ENCODE measurements at places on chromosomes 11 and 22. TPM values are rescaled to one million over a fixed set of nuclear protein-coding genes. Genes with fewer than 3 reads are reported as not detected.
A peak's percentile ranks its signal among the peaks of the same experiment; 100 is the strongest.

DNA sequence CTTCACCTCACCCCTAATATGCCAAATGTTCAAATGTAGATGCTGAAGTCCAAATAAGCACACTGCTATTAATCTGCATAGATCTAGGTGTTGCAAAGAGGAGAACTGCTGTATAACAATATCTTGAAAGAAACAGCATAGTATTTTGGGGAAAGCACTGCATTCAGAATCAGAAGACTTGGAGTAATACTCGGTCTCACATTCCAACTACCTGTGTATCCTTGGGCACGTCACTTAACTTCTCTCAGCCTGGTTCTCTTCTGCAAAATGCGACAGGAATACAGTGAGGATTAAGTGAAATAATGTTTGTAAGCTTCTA, 332 bp upstream of the HMGXB4 start:
- H3K27me3 ChIP-seq: no peaks in the 10 kb centered on the region
- no peaks in the 10 kb centered on the region for H3K36me3 ChIP-seq
- no peak for DNase-seq
- H3K4me1 ChIP-seq: peaks cover 5% of the 10 kb centered on the region
- H3K4me3 ChIP-seq: peak overlapping the region; percentile 89

GRCh38 chr11:86888164-86889000, 66.8 kb downstream of the FZD4 start:
- no peak overlapping the region for H3K4me3 ChIP-seq
- no peaks in the 10 kb centered on the region for H3K36me3 ChIP-seq
- H3K27me3 ChIP-seq: no peaks in the 10 kb centered on the region
- H3K4me1 ChIP-seq: peaks cover 13% of the 10 kb centered on the region

DNA sequence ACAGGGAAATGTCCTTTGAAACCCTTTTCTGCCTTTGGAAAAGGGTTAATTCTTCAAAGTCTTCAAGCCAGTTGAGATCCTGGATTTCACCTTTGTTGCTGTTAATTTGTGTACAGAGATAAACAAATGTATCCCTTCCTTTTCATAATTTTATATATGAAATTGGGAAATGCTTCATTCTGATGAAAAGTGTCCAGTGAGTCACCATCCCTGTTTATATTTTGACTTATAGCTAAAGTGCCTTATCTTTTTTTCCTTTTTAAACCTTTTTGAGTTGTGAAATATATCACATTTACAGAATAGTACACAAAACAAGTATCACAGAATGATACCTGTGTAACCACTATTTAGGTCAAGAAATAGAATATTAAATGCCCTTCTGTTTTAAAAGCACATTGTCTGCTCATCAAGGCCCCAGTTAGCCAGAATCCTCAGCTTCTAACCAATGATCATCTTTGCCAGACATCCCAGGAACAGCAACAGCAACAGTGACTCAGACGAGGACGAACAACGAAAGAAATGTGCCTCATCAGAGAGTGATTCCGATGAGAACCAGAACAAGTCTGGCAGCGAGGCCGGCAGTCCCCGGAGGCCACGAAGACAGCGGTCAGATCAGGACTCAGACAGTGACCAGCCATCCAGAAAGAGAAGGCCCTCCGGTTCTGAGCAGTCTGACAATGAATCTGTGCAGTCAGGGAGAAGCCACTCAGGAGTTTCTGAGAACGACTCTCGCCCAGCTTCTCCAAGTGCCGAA, 27.3 kb downstream of the CTR9 start:
- peaks cover 30% of the 10 kb centered on the region for H3K36me3 ChIP-seq
- peak overlapping the region; percentile 97 for H3K27ac ChIP-seq
- peak; percentile 99 for DNase-seq
- peaks cover 29% of the 10 kb centered on the region for H3K4me1 ChIP-seq

GRCh38 chr11:31355817-31356216, 13.7 kb downstream of the DCDC1 start:
- no peak overlapping the region for H3K4me3 ChIP-seq
- H3K27ac ChIP-seq: no peak overlapping the region
- no peaks in the 10 kb centered on the region for H3K4me1 ChIP-seq
- H3K27me3 ChIP-seq: no peaks in the 10 kb centered on the region
- DNase-seq: no peak

The SNX15 gene
- 17.5 TPM for total RNA-seq

DNA sequence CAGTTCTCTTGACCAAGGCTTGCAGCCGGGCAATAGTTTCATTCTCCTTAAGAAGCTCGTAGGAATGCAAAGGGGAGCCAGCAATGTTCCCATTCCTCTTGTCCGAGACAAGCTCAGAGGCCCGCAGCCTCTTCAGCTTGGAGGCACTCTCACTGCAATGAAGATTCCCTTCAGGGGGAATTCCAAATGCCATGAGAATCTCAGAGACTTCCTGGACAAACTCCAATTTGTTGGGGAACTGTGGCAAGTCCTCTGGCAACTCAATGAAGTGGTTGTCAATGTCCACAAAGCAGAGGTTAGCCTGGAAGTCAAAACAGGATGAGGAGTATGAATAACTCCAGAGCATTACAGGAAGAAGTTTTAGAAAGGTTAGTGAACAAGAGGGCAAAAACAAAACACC, 84.4 kb downstream of the DENND5A start:
- peak; percentile 47 for DNase-seq
- H3K4me1 ChIP-seq: peaks cover 18% of the 10 kb centered on the region
- peak overlapping the region; percentile 32 for H3K27ac ChIP-seq
- H3K27me3 ChIP-seq: no peaks in the 10 kb centered on the region
- H3K4me3 ChIP-seq: no peak overlapping the region

- H3K27ac ChIP-seq: no peak overlapping the region
- DNase-seq: no peak
These were observed 2.7 kb upstream of the GSTT4 start for GRCh38 chr22:24008022-24008283.

GRCh38 chr11:134558258-134558835, 146.3 kb upstream of the B3GAT1 start:
- H3K27ac ChIP-seq: no peak overlapping the region
- H3K27me3 ChIP-seq: no peaks in the 10 kb centered on the region
- no peak for DNase-seq
- H3K4me1 ChIP-seq: no peaks in the 10 kb centered on the region
- H3K36me3 ChIP-seq: no peaks in the 10 kb centered on the region
- no peak overlapping the region for H3K4me3 ChIP-seq

- no peak overlapping the region for H3K27ac ChIP-seq
- no peaks in the 10 kb centered on the region for H3K27me3 ChIP-seq
- 0 out of 2 replicates have a peak, but pooled peaks cover 2% of the 10 kb centered on the region for H3K36me3 ChIP-seq
- peaks cover 19% of the 10 kb centered on the region for H3K4me1 ChIP-seq
These were observed 5.6 kb downstream of the DDX10 start for GRCh38 chr11:108670451-108670850.

The OR52E5 gene
- not detected for total RNA-seq

GRCh38 chr11:6864438-6864837, 1.6 kb downstream of the OR10A2 start:
- no peaks in the 10 kb centered on the region for H3K4me1 ChIP-seq
- H3K27me3 ChIP-seq: no peaks in the 10 kb centered on the region
- no peak overlapping the region for H3K27ac ChIP-seq
- peak; percentile 53 for DNase-seq
- H3K4me3 ChIP-seq: no peak overlapping the region

The SLC22A12 gene
- not detected for total RNA-seq

DNA sequence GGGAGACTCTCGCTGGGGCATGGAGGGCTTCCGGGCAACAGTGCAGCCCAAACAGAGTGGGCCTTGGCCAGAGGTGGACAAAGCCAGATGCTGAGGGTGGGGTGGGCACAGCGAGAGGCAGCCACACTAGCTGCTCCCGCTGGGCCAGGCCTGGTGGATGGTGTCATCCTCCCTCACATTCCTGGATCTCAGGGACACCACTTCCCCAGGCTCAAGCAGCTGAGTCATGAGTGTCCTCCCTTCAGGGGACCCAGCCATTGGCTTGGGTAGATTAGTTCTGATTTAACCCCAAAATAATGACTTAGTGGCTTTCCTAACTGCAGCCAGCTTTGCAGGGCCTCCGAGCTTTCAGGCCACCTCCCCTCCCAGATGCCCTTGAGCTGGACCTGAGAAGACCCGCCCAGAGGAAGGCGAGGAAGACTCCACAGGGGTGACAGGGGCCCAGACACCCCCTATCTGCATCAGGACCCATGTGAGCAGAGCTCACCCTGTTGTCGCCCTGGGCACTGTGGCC, 25.9 kb upstream of the WNT7B start:
- H3K36me3 ChIP-seq: no peaks in the 10 kb centered on the region
- no peak overlapping the region for H3K4me3 ChIP-seq
- H3K27ac ChIP-seq: peak overlapping the region; percentile 84
- H3K4me1 ChIP-seq: peaks cover 41% of the 10 kb centered on the region
- DNase-seq: peak; percentile 93

DNA sequence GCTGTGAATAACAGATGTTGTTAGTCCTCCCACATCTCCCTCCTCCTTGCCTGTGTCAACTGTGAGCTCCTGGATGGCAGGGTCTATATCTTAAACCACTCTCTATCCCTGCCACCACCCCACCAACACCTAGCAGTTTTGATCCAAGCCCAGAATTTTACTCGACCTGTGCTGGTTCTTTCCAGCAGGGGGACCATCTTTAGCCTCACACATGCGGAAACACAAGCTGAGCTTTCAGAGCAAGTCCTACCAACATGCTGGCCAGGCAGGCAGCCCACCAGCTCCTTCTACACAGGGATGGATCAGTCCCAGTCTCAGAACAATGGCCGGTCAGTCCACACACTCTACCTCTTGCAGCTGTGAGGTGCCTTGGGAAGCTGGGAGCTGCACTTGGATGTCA, 231.5 kb downstream of the NXPE2 start:
- H3K27me3 ChIP-seq: no peaks in the 10 kb centered on the region
- no peaks in the 10 kb centered on the region for H3K4me1 ChIP-seq

GRCh38 chr11:2599561-2600189, 100.1 kb downstream of the KCNQ1OT1 start:
- no peaks in the 10 kb centered on the region for H3K4me1 ChIP-seq
- peaks cover 36% of the 10 kb centered on the region for H3K27me3 ChIP-seq
- no peak for DNase-seq
- H3K4me3 ChIP-seq: no peak overlapping the region

- DNase-seq: no peak
- H3K36me3 ChIP-seq: peaks cover 52% of the 10 kb centered on the region
- peaks cover 2% of the 10 kb centered on the region for H3K4me1 ChIP-seq
- H3K27ac ChIP-seq: no peak overlapping the region
- no peaks in the 10 kb centered on the region for H3K27me3 ChIP-seq
These were observed 37.8 kb downstream of the ZNF143 start for GRCh38 chr11:9498457-9499078.

- no peak overlapping the region for H3K4me3 ChIP-seq
- peaks cover 26% of the 10 kb centered on the region for H3K27me3 ChIP-seq
- no peak for DNase-seq
- H3K27ac ChIP-seq: no peak overlapping the region
- no peaks in the 10 kb centered on the region for H3K36me3 ChIP-seq
These were observed 225.0 kb upstream of the TBCEL start for GRCh38 chr11:120798854-120799253.

DNA sequence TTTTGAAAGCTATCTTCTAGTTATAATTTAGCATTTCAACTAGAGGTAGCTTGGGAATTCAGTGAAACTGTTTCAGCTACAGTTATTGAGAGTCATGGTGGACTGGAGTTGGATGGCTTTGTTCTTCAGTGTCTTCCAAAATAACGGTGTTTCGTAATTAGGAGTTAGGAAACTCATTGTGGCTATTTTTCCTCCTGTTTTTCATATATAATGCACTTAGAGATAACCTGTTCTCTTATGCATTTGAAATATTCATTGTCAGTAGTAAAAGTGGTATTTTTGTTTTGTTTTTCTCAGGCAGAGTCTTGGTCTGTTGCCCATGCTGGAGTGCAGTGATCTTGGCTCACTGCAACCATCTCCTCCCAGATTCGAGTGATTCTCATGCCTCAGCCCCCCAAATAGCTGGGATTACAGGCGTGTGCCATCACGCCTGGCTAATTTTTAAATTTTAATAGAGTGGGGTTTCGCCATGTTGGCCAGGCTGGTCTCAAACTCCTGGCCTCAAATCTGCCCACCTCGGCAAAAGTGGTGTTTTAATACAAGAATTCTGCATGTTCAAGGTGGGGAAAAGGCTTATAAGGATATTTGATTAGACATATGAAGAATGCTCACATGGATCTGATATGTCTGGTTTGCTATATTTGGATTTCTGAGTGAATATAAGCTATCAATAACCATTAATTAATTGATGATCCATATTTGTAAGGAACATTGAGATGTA, 12.7 kb downstream of the PDHX start:
- DNase-seq: no peak
- H3K27me3 ChIP-seq: no peaks in the 10 kb centered on the region
- H3K27ac ChIP-seq: no peak overlapping the region
- H3K4me1 ChIP-seq: peaks cover 42% of the 10 kb centered on the region

DNA sequence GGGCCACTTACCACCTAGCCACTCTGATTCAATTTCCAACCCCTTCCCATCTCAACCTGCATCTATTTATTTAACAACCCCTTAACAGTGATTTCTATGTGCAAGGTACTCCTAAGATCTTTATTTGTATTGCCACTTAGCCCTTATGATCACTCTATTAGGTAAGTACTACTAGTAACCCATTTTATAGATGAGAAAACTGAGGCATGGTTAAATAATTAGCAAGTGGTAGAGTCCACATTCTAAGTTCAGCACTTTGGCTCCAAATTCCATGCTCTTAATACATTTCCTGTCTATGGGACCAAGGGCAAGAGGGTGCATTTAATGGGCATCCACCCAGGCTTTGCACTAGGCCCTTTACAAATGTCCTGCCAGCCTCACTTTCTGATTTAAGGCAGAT, 38.1 kb upstream of the CSNK2A3 start:
- no peak for DNase-seq
- peak overlapping the region; percentile 67 for H3K27ac ChIP-seq
- H3K4me1 ChIP-seq: peaks cover 19% of the 10 kb centered on the region
- H3K4me3 ChIP-seq: no peak overlapping the region

DNA sequence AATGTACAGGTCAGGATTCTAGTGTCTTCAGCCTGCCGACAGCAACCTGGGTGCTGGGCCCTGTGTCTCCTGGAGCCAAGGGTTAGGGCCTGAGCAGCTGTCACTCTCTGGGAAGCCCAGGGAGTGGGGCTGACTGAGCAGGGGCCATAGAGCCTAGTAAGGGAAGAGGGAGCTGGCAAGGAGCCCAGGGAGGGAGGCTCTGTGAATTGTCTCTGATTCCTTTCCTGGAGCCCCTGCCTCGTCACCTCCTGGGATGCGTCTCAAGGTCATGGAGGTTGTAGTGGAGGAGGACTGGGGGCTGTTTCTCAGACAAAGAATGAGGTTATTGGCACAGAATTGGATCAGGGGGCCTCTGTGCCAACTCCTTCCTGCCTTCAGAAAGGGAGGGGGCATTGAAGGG, 11.8 kb downstream of the SOX10 start:
- no peaks in the 10 kb centered on the region for H3K4me1 ChIP-seq
- no peak overlapping the region for H3K27ac ChIP-seq
- H3K4me3 ChIP-seq: no peak overlapping the region
- no peaks in the 10 kb centered on the region for H3K27me3 ChIP-seq
- H3K36me3 ChIP-seq: no peaks in the 10 kb centered on the region
- DNase-seq: no peak

Measured in GM23248 (cell line).